ENCODE measurements at places on chromosomes 4 and X. TPM values are rescaled to one million over a fixed set of nuclear protein-coding genes. Genes with fewer than 3 reads are reported as not detected.

The GRIA3 gene
- not detected for total RNA-seq

The HSPA4L gene
- 5.1 TPM for total RNA-seq

The FGG gene
- total RNA-seq = not detected

The PABPC1L2A gene
- total RNA-seq = not detected

The ITGB1BP2 gene
- total RNA-seq = 5.2 TPM

The ADGRL3 gene
- 0.90 TPM for total RNA-seq

The CT45A2 gene
- total RNA-seq = not detected

The NHSL2 gene
- not detected for total RNA-seq

The CT45A10 gene
- not detected for total RNA-seq

GRCh38 chr4:131584587-131584986, 1564.5 kb upstream of the PCDH10 start:
- DNase-seq = no peak

DNA sequence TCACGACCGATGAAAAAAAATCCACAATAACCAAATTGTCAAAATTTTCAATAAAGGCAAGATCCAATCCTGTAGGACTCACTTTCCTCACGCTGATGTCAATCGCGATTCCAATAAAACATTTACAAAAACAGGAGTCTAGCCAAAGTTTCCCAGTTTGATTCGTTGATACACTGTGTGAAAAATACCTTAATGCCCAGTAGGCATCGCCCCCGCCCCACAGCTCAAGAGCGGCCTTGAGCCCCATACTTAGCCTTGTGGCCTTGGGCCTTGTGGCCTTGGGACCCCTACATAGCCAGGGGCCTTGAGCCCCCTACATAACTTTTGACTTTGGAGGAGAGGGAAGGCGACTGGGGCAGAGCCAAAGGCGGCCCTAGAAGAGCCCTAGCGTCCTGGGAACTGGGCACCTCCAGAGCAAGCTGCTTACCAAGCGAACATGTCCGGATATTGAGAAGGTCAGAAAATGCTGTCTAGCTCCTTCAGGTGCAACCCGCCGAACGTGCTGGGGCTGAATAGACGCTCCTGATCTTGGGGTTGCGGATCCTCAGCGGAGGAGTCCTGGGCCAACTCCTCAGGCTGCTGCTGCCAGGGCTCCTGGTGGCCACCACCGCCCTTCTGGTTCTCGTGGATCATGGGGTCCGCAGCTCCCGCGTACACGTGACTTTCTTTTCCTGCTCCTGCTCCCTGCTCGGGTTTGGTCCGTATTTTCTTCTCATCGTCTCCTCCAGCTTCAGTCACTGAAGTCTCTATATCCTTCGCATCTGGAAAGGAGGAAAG, 62.9 kb downstream of the RHOXF2B start:
- no peak for DNase-seq

GRCh38 chr4:146023334-146023967, 84.8 kb upstream of the ZNF827 start:
- DNase-seq = no peak

DNA sequence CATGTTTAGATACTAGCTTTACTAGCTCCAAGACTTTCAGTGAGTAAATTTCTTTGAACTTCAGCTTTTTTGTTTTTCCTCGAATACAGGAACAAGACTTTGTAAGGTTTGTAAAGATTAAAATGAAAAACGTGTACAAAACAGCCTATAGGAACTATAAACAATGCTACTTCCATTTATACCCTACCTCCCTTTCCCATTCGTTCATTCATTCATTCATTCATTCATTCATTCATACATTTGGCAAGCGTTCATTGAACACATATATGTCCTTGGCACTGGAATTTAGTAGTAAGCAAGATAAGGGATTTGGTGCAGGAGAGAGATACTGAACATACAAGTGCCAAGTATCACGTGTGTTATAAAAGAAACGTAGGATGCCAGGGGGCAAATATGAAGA, 65.4 kb upstream of the NAP1L5 start:
- DNase-seq = no peak

DNA sequence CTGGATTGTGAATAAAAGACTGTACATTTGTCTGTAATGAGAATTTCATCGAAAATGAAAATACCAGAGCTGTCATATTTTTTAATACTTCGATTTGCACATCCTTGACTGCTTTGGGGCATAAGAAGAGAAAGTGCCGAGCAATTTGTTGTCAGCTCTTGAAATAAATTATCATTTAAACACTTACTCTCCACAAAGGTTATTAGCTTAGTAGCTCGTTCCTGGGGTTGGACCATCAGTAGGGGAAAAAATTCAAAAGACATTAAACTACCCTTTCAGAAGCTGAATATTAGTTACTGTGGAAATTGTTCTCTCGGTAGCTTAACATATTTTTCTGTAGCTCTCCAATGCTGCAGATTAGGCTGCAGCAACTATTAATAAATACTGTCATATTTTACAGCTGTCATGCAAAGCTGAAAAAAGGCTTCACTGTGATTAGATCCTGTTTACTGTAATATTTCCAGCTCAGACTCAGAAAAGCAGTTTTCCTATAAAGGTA, 76.9 kb downstream of the GRIA3 start:
- no peak for DNase-seq

DNA sequence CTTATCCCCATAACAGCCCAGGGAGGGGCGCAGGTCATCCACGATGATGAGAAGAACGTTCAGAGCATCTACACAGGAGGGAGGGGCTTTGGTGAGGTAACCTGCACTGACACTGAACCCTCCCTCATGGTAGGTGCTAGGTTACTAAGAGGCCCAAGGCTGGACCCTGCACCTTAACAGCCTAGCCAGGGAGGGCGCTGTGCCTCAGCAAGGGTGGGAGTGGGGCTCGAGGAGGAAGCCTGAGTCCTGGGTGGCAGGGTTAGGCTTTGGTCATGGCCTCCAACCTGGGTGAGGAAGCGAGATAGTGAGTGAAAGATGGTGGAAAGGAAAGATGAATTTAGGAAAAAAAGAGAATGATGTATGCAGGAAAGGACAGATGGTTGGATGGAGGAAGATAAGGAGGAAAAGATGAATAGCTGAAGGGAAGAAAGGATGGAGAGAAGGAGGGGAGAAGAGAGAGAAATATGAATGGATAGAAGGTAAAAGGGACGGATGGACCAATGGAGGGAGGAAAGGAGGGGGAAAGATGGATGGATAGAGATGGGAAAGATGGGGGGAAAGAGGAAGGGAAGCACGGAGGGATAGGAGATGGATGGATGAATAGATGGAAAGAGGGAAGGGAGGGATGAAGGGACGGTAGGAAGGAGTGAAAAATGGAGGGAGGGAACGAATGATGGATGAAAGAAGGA, 736 bp downstream of the IDS start:
- DNase-seq = peak; percentile 74

DNA sequence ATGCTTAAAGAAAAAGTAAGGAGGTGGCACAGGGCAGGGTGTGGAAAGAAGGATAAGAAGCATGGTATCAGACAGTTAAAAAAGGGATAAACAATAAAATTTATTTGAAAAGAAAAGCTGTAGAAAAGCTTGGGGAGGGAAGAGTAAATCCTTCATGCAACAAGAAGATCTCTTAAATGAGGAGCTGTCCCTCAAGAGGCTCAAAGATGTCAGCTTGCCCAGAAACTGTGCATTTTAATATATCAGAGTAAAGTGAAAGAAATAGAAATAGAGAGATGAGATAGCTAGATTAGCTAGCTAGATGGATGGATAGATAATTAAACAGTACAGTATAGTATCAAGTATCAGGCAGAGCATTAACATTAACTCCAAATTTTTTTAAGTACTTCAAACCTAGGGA, 170.3 kb downstream of the LDB2 start:
- no peak for DNase-seq

- peak; percentile 39 for DNase-seq
These were observed 242.3 kb upstream of the KCNIP4 start for GRCh38 chr4:22190855-22191254.

GRCh38 chr4:48342606-48342880, 1.2 kb downstream of the SLAIN2 start:
- DNase-seq = no peak

GRCh38 chr4:141127884-141128283, 5.4 kb downstream of the RNF150 start:
- DNase-seq = no peak
